ENCODE measurements at places on chromosomes 11 and 22.

- DNase-seq: no peak
Measured at GRCh38 chr11:22807855-22808570, 21.6 kb downstream of the SVIP start.

DNA sequence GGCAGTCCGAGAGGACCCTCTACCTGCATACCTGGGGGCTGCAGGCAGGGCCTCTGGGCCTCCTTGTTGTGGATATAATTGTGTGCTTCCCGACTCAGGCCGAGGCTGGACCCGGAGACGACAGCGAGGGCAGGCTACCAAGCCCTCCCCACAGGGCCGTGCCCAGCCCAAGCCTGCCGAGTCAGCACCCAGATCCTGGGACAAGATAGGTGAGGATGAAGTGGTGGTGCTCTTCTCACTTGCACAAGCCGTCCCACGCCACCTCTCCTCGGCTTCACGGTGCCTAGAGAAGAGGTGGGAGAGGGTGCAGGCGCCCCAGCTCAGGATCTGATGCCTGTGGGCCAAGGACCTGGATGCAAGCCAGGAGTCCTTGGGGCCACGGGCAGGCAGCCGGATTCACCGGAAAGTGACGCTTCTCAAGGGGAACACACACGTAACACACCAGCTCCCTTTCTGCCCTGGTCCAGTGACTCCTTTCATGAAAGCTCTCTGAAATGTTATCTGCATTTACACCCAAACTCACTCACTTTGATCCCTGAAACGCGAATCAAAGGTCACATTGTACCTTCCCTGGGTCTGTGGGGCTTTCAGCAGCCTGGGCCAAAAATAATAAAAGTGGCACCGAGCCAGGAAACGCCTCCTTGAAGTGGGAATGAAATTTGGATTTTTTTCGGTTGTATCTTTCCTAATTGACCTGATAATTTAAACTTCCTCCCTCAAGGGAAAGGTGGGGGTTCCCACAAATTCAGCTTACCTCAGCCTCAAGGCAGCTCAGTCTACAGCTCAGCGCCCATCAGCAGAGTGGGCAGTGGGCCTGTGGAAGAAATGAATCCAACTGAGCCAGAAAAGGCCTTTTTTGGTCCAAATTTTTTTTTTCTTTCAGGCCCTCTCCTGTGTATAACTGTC is 1.1 kb upstream of the GNB1L start:
- DNase-seq: peak; percentile 84

- DNase-seq: no peak
Measured at GRCh38 chr22:45502215-45503049, at the start of gene FBLN1. Gene FBLN1, plus strand, starts transcription at chr22:45502883. Its CDS starts 103 bp downstream, at chr22:45502986.

DNA sequence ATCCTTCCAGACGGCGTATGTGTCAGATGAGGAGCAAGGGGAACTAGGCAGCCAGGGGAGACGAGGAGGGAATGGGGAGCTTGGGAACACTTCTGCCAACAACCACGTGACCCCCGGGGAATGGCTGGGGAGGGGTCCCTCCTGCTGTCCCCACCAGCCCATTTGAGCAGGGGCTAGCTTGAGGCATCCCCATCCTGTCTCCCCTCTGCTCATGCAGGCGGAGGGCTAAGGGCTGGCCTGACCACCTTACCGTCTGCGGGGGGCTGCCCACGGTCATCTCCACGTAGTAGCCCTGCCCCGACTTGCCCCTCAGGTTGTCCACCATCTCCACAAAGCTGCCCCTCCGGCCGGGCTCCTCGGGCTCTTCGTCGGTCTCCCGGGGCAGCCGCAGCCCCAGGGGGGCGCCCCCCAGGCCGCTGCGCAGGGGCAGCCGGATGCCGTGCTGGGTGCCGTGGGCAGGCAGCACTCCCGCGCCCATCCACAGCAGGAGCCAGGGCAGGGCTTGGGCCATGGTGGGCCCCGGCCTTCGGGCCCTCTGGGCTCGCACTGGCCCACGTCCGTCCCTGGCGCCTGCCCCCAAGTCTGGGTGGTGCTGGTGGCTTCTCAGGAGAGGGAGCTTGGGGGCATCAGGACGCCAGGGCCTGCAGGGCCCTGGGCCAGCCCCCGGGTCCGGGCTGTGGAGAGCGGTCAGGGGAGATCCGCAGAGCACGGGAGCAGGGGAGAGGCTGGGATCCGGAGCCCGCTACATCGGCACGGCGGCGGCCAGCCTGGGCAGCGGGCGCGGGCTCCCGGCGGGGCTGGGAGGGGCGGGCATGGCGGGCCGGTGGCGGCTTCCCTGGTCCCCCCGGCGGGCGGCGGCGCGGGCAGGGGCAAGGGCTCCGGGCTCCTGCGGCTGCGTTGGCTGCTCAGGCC is 515 bp downstream of the BACE1 start:
- no peak for DNase-seq

DNA sequence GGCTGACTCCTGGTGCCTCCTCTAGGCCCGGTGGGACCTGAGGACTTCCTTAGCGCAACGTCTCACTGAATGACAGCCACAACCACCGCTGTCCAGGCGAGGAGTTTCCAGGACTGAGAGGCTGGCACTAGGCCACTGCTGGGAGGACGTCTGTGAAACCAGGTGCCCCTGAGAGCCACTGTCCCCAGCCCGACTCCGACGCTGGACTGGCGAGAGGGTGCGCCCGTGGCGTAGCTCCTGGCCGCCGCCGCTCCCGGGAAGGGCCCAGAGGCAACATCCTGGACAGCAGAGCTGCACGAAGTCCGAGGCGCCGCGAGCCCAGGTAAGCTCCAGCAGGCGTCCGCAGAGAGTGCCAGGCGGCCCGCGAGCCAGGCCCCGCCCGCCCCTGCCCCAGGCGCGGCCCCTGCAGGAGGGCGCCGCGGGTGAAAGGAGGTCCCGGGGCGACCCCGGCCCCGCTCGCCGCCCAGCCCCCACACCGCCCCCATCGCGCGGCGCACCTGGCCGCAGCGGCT is 525 bp downstream of the DGCR2 start:
- no peak for DNase-seq

DNA sequence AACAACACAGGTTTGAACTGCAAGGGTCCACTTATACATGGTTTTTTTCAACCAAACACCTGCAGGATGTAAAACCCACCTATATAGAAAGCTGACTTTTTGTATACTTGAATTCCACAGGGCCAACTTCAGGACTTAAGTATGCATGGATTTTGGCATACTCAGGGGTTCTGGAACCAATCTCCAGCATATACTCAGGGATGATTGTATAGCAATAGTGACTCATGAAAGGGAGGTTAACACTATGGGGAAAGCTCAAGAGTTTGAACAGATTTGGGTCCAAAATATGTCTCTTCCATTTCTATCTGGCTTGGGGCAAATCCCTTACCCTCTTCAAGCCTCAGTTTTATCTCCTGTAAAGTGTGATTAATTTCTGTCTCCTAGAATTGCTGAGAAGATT is 94.9 kb downstream of the MICAL2 start:
- no peak for DNase-seq

GRCh38 chr11:73257342-73258103 is 14.6 kb upstream of the P2RY6 start:
- DNase-seq: peak; percentile 70

GRCh38 chr22:48736593-48737460 is 1090.8 kb downstream of the BRD1 start:
- DNase-seq: no peak

DNA sequence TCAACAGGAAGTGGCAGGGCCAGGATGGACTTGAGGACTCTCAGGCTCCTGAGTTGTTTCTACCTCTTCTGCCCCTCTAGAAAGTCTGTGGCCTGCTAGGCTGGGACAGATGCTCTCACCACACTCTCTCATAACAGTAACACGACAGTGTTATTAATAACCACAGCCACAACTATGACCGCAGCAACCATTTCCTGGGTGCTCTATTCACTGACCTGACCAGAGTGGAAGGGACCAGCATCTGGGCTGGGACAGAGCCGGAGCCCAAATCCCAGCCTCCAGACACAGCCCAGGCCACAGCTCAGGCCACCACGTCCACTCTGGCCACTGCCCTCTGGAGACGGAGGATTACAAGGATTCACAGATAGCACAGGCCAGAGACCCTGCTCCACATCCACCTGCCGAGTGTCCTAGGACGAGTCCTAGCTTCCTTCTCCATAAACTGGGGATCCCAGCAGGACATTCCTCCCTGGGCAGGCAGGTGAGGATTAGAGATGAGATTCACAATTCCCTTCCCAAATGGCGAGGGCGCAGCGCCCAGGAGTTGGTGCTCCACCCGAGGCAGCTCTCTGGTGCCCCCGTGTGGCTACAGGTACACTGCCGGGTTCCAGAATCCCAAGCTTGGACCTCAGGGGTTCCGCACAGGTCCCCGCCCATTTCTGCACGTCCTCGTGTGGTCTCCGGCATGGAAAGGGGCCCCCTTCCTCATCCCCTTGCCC is 7.1 kb downstream of the PNPLA5 start:
- no peak for DNase-seq

DNA sequence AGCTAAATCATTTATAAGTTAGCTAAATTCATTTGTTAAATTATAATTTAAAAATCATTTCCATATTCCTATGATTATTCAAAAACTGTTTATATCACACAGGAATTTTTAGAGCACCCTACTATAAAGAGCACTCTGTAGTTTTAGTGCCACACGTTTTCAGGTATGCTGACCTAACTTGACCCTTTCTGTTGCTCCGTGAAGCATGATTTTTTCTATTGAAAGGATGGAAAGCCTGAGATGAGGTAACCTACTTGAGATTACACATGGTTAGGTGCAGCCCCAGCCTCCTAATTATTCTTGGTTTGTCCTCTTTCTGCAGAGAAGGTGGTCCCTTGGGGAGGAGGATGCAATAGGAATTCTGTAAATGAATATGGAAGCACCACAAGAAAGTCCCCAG is 72.6 kb downstream of the PPFIBP2 start:
- no peak for DNase-seq

DNA sequence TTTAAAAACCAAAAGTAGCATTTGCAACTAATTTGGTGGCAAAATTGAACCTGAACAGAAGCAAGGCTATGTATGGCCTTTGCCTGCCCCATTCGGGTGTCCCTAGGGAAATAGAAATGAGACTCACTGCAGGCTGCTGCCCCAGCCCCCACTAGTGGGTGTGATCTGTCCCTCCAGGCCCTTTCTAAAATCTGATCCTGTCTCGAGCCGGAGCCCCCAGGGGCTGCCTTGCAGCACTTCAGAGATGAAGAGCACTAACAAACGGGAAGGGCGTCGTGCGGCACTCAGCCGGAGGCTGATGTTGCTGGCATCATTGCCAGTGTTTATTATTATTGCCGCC is 43.2 kb downstream of the CD82 start:
- DNase-seq: no peak

GRCh38 chr11:125315079-125315740 is 150.7 kb downstream of the PKNOX2 start:
- peak; percentile 91 for DNase-seq

DNA sequence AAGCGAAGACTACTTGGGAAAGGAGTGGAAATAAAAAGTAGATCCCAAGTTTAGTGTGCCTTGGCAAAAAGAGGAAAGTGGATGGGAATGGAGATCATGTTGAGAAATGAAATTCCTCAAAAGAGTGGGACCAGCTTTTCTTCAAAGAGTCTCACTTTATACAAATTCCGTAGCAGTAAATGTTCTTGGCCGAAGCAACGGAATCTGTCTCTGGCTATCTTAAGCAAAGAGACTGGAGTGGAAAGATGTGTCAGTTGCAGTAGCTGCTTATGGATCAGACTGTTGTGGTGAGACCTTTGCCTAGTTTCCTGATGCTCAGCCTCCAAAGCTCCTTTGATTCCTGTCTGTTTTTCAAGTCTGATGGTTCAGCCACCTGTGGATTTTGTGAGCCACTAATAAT is 73.6 kb downstream of the CSTPP1 start:
- DNase-seq: no peak

GRCh38 chr22:44583061-44583760 is 85.2 kb upstream of the RTL6 start:
- no peak for DNase-seq

- no peak for DNase-seq
Measured at GRCh38 chr11:19345848-19346681, 105.3 kb upstream of the E2F8 start.

- no peak for DNase-seq
Measured at GRCh38 chr11:123478352-123478987, 48.4 kb downstream of the GRAMD1B start.

- DNase-seq: no peak
Measured at GRCh38 chr11:12860827-12861226, 148.3 kb upstream of the RASSF10 start.
